ENCODE measurements at places on chromosomes 3 and 15.

GRCh38 chr3:16516695-16517481 is 3.4 kb upstream of the RFTN1 start:
- DNase-seq, result peak; percentile 26

DNA sequence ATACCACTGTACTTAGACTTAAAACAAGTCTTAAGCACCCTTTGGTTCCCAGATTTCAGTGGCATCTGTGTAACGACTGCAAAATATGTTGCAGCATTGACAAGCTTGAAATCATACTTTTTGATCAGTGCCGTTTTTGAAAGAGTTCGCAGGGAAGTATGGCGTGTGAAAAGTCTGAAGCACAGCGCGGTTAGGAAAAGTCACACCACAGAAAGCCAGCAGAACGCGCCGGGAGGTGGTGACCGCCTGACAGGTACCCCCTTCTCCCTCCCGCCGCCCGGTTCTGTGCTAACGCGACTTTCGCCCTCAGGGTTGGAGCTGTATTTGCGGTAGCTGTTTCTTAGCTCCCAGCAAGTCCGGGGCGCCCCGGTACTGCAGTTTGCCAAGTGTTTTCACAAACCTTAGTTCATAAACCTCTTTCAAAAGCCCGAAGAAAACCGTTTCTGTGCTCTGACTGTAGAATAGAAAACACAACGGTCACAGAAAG is 481 bp upstream of the CRYBG3 start:
- peak; percentile 46 for DNase-seq

GRCh38 chr3:4773583-4773982 is 205.7 kb upstream of the BHLHE40 start:
- DNase-seq, result no peak

- no peak for DNase-seq
Measured at GRCh38 chr15:92623435-92623834, 32.1 kb downstream of the FAM174B start.

Measured in NCI-H1092 (cell line).